ENCODE measurements at places on chromosomes 1 and 21.

GRCh38 chr1:185594786-185595410 lies 139.3 kb upstream of the HMCN1 start:
- no peak for DNase-seq

- DNase-seq, result no peak
Observed at GRCh38 chr1:117694543-117694942, 88.7 kb downstream of the TENT5C start.

DNA sequence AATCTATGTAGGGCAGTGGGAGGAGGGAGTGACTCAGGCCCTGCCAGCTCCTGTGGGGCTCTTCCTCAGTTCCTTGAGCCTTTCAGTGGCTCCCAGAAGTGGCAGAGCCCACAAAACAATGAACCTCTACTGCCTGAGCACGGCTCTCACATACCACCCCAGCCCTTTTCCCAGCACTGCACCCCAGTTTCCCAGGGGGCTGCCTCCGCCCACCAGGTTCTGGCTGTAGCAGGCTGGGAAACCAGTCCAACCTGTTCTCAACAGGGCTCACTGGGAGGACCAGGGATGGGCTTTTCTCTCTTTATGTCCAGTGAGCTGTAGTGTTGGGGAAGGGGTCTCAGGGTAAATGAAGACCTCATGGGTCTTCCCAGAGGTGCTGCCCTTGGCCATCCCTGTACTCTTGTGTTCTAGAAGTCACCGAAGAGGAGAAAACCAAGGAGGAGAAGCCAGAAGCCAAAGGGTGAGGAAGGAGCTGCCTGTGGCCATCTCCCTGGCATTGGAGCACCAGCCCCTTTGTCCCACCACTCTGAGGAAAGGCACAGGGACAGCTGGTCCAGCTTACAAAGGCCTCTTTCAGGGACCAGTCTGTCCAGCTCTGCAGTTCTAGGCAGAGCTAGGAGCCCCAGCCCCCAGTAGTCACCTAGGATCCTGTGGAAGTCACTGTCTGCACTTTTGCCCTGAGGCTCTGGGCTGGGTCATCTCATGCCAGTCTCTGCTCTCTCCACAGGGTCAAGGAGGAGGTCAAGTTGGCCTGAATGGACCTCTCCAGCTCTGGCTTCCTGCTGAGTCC lies 3.5 kb downstream of the MARCKSL1 start:
- no peak for DNase-seq

DNA sequence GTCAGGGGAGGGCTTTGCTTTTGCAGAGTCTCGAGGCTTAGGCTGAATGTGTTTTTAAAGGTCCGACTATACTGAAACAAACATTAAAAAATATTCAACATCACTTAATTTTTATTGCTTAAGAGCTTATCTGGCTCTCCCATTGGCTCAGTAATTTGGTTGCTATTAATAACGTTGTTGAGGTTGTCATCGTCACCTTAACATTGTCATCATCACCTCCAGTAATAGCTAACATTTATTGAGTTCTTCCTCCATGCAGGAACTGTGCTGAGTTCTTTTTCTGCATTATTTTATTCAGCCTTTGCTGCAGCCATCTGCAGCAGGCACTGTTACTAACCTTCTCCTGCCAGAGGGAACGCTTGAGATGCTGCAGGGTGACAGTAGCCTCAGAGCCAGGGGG lies 40.1 kb downstream of the ADARB1 start:
- DNase-seq, result no peak

GRCh38 chr1:56436296-56436695 lies 143.1 kb downstream of the PLPP3 start:
- no peak for DNase-seq

DNA sequence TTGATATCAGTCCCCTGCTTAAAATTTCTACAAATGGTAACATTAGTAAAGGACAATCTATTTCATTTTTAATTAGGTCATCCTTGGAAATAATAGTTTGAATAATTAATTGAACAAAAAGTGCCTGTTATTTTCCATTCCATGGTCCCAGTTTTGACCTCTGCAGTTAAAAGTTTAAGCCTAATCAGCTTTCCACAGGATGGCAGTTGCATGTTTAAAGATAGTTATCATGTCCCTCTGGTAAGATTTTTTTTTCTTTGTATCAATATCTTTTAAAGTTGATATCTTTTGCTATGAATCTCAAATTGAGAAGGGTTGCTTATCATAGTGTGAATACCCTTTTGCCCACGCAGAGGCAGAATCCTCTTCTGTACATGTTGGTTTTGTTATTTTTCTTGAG lies 90.4 kb downstream of the HS2ST1 start:
- DNase-seq, result no peak

Measured in stimulated activated naive B cell treated with anti-CD40 and anti-IgM and Interleukin-4, amounts not matched to agents 10 μg/mL and 1 μg/mL and 100 μg/mL, for 72 hours (primary cell).